Pulmonary artery endothelial cell (primary cell): ENCODE measurements at places on chromosomes 16 and 17. TPM values are rescaled to one million over a fixed set of nuclear protein-coding genes. Genes with fewer than 3 reads are reported as not detected.

DNA sequence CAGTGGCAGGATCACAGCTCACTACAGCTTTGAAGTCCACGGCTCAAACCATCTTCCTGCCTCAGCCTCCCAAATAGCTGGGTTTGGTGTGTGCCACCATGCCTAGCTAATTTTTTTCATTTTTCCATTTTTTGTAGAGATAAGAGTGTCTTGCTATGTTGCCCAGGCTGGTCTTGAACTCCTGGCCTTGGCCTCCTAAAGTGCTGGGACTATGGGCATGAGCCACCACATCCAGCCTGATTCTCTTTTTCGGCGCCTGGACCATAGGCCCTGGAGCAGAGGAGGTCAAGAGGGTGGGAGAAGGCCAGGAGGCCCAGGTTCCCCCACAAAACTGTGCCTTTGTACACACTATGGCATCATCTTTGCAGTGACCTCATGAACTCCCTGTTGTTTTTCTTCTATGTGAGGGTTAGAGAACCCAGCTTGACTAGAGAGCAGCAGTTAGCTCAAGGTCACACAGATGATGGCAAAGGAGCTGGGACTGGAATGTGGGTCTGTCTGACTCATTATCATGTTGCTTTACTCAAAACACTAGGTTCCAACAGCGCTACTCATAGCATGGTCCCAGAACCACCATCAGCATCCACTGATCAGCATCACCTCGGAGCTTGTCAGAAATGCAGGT lies 16.3 kb downstream of the SCN4A start:
- DNase-seq, result no peak

DNA sequence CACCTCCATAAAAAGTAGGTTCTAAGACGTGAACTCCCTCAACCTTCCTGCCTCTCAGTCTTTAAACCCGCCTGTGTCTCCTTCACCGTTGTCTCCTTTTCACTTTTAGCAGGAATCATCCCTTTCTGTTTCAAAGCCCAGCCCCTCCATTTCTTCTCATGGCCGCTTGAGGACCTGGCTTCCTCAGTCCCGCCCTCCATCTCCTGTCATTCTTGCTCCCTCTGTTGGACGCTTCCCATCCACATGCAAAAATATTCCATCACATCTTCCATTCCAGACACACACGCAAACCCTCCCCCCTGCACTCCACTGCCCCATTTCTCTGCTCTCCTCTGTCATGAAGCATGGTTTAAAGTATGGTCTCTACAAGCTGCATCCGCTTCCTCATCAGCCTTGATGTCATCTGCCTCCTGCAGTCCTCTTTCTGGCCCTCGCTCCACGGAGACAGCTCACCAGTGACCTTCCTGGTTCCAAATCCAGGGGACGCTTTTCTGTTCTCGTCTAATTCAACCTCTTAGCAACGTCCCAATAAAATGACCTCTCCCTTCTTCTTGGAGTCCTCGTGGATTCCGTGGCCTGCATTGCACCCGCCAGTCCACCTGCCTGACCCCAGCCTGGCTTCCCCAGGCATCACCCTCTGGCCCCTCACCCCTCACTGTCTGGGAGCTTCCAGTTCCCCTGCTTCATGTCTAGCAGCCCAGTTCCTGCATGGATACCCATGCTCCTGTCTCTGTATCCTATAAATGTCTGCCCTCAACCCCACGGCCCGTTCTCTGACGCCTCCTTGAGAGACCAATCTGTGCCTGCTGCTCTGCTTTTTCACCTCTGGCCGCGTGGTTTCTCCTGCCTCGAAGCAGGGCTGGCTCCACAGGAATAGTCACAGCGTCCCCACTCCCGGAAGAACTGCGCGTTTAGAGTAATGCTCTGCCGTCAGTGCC lies 26.2 kb downstream of the ANKRD40 start:
- peak; percentile 40 for DNase-seq

The KRT20 gene
- total RNA-seq, result not detected in 2 replicates

DNA sequence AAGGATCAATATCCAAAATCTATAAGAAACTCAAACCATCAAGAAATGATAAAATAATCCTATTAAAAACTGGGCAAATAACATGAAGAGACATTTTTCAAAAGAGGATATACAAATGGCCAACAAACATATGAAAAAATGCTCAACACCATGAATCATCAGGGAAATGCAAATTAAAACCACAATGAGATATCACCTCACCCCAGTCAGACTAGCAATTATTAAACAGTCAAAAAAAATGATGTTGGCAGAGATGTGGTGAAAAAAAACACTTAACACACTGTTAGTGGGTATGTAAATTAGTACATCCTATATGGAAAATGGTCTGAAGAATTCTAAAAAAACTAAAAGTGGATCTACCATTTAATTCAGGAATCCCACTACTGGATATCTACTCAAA lies 379.0 kb upstream of the SOX9 start:
- no peak for DNase-seq

The AGRP gene
- total RNA-seq, result not detected in 2 replicates

- DNase-seq, result no peak
Measured at GRCh38 chr17:34423978-34424813, 61.2 kb upstream of the CCL1 start.

The SLFN14 gene
- total RNA-seq, result not detected in 2 replicates

GRCh38 chr17:39105705-39106104 lies 45.7 kb downstream of the PLXDC1 start:
- no peak for DNase-seq

DNA sequence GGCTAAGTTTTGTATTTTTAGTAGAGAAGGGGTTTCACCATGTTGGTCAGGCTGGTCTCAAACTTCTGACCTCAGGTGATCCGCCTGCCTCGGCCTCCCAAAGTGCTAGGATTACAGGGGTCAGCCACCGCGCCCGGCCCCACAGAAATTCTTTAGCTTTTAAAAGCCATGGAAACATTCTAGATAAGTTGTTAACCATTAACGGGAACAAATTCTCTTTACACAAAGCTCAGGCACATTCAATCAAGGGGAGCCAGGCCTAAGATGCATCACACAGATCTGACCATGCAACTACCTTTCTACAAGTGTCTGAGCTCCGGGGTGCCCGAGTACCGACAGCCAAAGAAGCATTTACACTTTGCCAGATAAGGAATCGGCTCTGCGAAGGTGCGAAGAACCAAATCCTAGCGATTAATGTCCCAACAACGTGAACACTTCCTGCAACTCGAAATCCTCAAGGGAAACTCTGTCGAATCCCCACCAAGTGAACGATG lies 1.0 kb downstream of the EMC8 start:
- no peak for DNase-seq

DNA sequence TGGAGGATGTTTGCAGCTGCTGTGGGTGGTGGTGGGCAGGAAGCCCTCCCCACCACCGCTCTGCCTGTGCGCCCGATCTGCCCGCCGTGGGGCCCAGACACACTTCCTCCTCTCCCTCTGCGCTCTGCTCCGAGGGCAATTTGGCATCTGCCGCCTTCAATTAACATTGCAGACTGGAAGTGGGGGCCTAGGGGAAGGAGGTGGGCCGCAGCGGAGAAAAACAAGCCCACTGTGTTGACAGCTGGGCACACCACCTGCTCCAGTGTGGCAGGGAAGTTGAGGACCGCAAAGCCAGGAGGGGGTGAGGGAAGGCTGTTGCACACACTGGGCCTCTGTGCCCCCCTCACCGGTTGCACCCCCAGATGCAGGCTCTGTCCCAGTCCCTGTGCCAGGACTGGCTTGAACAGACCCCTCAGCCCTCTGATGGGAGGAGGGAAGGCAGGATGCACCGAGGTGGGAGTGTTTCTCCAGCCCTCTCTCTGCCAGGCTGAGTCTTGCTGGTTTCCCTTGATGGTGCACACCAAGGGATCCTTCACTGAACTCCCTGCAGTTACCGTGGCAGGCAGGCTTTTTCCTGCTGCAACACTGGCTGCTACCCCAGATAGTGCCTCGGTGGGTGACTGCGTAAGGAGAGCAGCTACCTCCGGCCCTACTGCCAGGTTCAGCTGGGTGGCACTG lies 72.8 kb upstream of the MED9 start:
- no peak for DNase-seq

DNA sequence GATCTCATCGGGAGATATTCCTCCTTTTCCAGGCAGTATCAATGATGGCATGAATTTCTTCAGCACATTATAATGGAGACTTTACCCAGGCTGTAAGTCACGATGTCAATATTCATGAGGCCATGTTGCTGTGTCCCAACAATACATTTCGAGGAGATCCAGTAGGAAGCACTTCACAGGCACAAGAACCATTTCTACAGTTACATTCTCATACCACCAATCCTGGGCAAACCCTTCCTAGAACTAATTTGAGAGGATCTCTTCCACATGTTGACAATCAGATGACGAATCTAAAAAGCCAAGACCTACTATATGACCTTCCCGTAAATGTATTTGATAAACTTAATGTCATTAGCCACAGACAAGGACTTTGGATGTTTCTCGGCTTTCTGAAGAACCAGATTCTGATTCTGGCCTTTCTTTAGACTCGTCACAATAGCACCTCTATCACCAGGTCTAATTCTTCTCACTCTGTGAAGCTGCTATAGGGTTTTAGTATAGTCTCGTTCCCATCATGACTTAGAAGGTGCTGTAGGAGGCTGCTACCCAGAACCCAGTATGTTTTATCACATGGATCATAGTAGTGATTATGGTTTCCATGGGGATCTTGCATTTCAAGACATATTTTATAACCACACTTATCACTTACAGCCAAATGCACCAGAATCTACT lies 40.2 kb downstream of the C16orf87 start:
- no peak for DNase-seq

The RUNDC3A gene
- 0.07 and 0.21 TPM in 2 replicates for total RNA-seq

The KRT28 gene
- not detected in 2 replicates for total RNA-seq

DNA sequence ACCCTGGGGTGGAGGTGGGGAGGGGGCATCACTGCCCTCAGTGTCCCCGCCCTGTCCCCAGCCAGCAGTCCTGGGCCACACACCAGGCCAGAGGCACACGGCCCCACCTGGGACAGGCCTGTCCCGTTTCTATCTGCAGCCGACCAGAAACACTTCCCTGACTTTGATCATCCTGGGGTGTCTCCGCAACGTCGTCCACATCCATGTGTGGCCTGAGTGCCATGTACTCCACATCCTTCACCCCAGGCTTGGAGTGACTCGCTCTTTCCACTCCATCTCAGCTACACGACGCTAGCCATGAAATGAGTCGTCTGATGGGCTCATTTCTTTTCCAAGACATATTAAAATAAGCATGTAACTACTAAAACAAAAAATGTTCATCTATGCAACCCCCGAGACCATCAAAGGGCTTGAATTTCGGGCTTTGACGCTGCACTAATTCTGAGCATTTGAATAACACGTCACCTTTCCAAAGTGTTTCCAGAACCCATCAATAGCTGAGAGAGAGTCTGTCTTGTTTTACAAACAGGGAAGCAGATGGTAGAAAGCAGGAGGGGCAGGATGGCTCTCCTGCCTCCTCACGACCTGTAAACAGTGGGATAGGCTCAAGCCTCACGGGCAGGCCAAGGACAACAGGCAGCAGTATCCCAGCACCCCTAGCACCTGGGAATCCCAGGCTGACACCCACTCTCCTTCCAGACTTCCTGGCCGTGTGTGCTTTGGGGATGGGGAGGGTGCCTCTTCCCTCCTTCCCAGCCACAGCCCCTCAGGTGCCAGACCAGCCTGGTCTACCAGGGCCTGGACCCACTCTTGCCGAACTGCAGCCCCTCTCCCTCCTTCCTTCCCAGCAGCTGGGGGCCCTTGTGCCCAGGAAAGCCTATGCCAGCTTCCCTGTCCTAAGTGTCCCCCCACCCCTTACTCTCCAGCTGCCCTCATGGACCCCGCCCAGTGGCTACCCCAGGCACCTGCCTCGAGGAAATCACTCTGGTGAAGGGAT lies 20.0 kb upstream of the RASD1 start:
- no peak for DNase-seq

GRCh38 chr16:69526831-69527655 lies 38.7 kb upstream of the NFAT5 start:
- no peak for DNase-seq

DNA sequence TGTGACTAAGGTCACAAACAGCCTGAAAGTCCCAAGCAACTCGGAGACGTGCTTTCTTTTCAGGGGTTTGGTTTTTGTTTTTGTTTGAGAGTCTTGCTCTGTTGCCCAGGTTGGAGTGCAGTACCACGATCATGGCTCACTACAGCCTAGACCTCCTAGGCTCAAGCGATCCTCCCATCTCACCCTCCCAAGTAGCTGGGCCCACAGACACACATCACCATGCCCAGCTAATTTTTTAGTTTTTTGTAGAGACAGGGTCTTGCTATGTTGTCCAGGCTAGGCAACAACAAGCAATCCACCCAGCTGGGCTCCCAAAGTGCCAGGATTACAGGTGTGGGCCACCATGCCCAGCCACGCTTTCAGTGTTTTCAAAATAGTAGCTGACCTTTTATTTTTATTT lies 19.8 kb upstream of the GGA2 start:
- DNase-seq, result no peak

DNA sequence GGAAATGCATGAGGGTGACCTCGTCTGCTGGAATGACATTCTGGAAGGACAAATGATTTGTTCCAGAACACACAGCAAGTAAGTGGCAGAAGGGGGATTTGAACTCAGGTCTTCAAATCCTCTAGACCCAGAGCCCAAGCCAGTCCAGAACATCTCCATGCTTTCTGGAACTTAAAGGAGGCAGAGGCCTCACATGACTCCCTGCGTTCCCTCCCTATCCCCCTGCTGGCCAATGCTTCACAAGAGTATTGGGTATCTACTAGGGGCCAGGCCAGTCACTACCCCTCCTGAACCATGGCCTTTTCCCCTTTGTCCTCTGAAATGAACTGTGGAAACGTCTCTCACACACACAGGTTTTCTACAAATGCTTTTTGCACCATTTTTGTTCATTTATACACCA lies 7.6 kb upstream of the BEAN1 start:
- no peak for DNase-seq

DNA sequence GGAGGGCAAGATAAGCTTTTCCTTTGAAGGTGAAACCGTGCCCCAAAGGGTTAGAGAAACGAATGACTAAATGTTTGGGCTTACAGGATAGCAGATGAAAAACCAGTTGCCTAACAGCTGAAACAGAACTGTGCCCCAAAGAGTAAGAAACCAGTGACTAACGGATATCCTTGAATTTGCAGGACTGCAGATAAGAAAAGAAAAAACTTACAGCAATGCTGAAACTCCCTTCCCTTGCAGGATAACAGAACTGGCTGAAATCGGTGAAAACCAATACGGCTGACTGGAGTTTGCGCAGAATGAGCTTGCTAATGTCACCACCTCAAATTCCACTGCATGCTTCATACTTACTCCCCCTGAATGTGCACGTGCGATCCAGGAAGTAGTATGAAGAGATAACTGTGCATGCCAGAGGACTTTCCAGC lies 175.2 kb upstream of the NLRP1 start:
- DNase-seq, result peak; percentile 83

DNA sequence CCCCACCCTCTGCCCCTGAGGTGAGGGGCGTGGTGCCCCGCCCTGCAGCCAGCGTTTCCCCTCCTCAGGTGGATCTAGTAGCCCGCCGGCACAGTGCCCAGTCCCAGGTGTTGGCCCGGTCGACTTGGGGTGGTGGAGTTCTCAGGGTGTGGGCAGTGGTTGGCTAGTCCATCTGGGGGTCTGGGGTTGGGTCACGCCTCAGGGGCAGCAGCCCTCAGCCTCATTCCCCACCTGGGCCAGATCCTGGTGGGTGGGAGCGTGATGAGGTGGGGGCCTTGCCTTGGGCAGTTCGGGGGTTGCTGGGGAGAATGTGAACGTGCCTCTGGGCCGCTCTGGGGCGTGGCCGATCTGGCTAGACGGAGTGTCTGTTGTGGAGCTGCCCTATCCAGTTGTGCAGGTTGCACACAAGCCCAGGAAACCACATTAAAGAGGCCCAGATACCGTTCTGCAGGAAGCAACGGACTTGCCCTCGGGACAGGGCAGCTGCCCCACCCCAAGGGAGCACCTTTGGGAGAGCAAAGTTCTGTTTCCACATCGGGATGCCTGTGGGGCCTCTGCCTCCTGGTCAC lies 32.0 kb downstream of the GSE1 start:
- DNase-seq, result no peak
